GM12892 (cell line): ENCODE measurements at places on chromosomes 5 and 9.

DNA sequence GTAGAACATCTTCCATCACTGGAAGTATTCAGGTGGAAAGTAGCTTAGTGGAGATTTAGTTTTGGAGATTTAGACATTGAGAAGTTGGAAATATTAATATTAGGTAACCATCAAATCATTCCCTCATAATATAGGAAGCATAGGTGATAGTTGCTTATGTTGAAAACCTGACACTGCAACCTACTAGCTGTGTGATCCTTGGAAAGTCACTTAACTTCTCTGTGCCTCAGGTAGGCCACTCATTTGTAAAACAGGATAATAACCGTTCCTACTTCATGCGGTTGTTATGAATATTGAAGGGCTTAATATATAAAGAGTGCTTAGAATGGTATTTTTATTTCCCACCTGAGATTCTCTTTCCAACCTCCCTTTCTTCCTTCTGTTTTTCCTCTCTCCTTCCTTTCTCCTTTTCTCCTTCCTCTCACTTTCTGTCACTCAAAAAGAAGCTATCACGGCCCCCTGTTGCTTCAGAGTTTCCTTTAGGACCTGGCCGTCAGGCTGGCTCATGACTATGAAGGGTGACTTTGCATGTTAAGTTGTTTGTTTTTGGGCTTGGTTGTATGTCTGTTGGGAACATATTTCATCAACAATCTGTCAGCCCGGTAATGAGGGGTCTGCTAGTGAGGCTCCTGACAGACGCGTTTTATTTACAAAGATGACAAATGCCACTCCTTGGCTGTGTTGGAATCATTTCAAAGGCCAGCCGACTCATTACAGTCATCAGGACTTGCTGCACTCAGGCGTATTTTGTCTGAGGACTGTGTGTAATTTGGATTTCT lies 31.0 kb downstream of the DOCK2 start:
- no peak for DNase-seq

- DNase-seq = no peak
These were observed 31.5 kb downstream of the MLANA start for GRCh38 chr9:5922192-5922591.

GRCh38 chr5:59955241-59955640 lies 61.7 kb upstream of the PDE4D start:
- DNase-seq = no peak

- DNase-seq = no peak
These were observed 98.2 kb upstream of the NIPBL start for GRCh38 chr5:36778336-36778735.

DNA sequence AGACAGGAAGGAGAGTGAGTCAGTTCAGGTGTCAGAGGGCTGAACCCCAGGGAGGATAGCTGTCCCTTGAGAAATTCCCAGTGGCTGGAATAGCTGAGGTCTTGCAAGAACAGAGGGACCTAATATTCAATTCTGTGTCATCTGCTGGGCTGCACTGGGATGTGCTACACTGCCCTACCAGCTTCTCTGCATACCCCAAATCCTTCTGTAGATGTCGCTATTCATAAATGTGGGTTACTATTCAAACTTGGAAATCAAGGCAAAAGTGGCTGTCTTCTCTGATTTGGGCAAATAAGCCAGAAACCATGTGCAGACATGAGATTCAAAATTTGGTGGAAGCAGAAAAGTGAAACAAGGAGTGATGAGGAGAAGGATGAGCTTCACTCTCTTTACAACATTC lies 16.3 kb downstream of the TNFSF8 start:
- no peak for DNase-seq

GRCh38 chr5:59366784-59367183 lies 526.7 kb downstream of the PDE4D start:
- DNase-seq = no peak

- DNase-seq = no peak
These were observed 11.4 kb downstream of the SLIT3 start for GRCh38 chr5:169289520-169289919.

GRCh38 chr5:138789771-138790242 lies 36.6 kb downstream of the CTNNA1 start:
- DNase-seq = peak; percentile 19

- no peak for DNase-seq
These were observed 109.5 kb downstream of the GADD45G start for GRCh38 chr9:89714321-89714720.

GRCh38 chr5:93845376-93845775 lies 104.0 kb upstream of the POU5F2 start:
- DNase-seq = no peak

- DNase-seq = peak; percentile 49
These were observed 13.3 kb upstream of the RECK start for GRCh38 chr9:36023260-36024048.

DNA sequence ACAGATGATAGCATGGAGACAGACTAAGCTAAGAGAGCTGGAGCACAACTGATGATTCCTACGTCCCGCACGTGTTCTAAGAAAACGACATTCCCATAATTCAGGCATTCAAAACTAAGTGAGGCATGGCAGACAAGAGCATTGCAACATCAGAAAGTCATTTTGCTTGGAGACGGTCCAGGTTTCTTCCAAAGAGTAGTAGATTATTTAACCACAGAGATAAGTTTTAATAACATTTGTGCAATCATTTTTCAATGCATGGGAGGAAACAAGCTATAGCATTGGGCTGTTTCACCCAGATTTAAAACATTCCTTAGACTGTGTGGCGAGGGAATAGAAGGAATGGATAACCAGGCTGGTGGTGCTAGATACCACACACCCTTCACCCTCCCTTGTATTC lies 117.2 kb downstream of the APBA1 start:
- DNase-seq = no peak

DNA sequence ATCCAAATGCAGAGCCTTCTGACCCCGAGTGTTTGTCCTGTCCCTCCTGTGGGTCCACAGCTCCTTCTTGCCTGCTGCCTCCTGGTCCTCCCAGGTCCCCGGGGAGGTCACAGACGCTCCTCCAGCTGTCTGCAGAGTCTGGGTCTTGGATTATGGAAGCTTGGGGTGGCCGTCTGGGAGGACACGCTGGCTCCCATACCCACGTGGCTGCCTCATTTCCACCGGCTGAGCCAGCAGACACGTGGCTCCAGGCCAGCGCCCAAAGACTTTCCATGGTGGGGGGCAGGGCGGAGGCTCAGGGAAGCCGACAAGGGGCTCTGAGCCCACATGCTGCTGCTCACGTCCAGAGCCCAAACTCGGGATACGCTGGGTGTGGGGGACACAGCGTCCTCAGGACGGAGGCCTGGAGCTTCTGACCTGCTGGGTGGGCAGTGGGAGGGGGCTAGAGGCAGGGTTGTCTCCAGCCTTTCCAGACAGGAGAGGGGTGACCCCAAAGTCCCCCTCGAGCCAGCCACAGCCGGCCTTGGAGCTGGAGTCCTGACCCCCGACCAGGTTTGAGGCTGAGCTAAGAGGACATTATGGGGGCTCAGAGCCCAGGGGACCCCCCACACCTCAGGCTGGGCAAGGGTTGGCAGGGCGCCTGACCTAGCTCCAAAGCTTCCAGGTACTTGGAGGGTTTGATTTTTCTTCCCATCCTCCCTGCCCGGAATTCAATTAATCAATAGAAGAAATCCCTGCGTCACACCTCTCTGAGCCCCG lies 24.2 kb upstream of the RNU6ATAC start:
- DNase-seq = peak; percentile 6

- DNase-seq = no peak
These were observed 564.0 kb downstream of the IRX1 start for GRCh38 chr5:4159681-4160080.

DNA sequence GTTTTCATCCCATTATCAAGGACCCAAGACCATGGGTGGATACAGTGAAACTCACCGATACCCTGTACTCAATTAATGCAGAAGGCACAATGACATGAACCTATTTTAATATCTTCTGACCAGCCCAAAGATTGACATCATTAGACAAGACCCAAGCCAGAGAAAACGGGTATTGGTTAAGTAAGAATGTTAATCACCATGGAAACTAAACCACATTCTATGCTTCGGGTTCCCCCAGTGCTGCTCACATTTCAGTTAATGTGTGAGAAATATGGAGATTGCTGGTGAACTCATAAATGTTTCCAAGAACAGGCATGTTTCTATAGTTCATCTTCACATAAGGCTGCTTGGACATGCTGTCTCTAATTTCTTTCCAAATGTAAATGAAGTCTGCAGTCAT lies 77.0 kb downstream of the IRX2 start:
- DNase-seq = no peak

DNA sequence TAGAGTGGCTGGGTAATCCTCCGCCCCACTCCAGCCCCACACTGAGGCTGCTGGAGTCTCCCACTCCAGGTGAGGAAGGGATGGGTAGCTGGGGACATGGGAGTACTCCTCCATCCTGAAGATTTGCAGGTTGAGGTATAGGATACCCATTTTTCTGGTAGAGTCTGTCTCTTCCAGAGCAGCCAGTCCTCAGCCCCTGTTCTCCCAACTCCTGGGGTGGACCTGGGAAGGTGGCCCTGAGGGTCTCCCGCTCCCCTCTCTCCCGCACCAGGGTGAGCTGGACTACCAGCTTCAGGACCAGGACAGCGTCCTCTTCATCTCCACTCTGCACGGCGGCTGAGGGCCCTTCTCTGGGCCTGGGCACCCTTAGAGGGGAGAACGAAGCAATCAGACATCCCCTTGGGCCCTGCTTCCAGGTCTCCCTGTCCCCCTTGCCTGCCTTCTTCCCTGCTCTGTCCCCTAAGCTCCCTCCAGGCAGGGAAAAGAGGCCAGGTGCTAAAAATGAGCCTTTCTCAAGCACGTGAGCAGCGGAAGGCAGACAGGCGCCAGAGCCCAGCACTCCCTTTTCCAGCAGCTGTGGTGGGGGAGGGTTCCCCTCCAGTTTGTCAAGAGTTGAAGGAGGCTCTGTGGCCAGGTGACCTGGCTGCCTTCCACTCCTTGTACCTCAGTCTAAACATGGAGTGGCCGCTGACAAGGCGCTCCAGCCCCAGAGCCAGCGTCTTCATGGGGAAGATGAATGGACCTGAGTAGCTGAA lies 18.4 kb downstream of the URM1 start:
- DNase-seq = no peak

DNA sequence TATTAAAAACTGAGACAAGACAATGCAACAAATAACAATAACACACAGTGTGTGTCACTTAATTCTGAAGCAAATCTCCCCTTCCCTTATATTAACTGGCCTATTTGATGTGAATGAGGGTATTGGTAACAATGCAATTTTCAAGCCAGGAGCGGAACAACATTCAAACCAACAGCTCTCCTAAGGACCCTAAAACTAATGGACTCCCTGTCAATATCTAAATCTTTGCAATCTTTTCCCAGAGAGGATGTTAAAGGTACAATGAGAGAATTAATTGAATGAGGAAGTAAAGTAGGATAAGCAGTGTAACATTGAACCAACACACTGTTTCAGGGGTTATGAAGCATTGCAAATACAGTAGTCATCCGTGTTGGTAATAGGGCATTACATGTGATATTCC lies 311.7 kb downstream of the HTR1A start:
- no peak for DNase-seq

- no peak for DNase-seq
These were observed 180.8 kb downstream of the GOLPH3 start for GRCh38 chr5:31993165-31993961.

- no peak for DNase-seq
These were observed 24.3 kb upstream of the PRRC1 start for GRCh38 chr5:127492854-127493738.

GRCh38 chr5:158013939-158014338 lies 155.0 kb upstream of the CLINT1 start:
- no peak for DNase-seq
